ENCODE measurements at places on chromosomes 3 and 15. TPM values are rescaled to one million over a fixed set of nuclear protein-coding genes. Genes with fewer than 3 reads are reported as not detected.

- H3K27me3 ChIP-seq = no peaks in the 10 kb centered on the region
- H3K4me1 ChIP-seq = peaks cover 26% of the 10 kb centered on the region
- H3K36me3 ChIP-seq = peaks cover 62% of the 10 kb centered on the region
- DNase-seq = no peak
- H3K27ac ChIP-seq = no peak overlapping the region
Measured at GRCh38 chr15:84783493-84784251, 33.5 kb upstream of the ALPK3 start.

DNA sequence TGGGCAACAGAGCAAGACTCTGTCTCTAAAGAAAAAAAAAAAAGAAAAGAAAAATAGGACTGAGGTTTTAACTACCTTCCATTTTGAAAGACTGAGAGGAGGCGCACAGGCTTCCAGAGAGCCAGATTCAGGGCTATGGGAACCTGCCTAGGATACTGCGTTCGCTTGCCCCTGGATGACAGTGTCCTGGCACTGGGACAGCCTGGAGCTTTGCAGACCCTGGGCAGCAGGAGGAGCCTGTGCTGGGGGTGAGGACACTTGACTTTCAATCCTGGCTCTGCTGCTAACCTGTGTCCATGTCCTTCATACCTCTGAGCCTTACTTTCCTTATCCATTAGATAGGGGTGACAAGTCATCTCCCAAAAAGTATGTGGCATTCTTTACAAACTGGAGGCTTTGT lies 31.2 kb downstream of the CD276 start:
- H3K27me3 ChIP-seq = no peaks in the 10 kb centered on the region
- no peak for DNase-seq
- no peaks in the 10 kb centered on the region for H3K4me1 ChIP-seq
- H3K4me3 ChIP-seq = no peak overlapping the region
- no peak overlapping the region for H3K27ac ChIP-seq

GRCh38 chr3:157785102-157785826 lies 282.0 kb upstream of the VEPH1 start:
- H3K4me1 ChIP-seq = no peaks in the 10 kb centered on the region
- DNase-seq = no peak
- H3K36me3 ChIP-seq = no peaks in the 10 kb centered on the region
- no peak overlapping the region for H3K27ac ChIP-seq
- no peaks in the 10 kb centered on the region for H3K27me3 ChIP-seq

DNA sequence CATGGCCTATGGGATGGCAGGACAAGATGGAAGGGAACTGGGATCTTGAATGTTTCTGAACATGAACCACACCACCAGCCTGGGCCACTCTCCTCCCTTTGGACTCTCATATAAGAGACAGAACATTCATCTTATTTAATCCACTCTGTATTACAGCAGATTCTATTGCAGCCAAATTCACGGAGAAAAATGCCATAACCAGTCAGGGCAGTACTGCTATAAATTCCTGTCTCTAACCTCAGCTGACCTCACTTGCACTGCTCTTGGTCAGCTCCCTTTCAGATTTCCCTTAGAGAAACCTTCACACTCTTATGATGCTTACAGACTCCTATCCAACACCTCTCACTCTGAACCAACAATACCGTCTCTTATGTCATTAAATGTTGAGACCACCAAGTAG lies 101.4 kb downstream of the RYK start:
- DNase-seq = no peak
- no peak overlapping the region for H3K4me3 ChIP-seq
- no peaks in the 10 kb centered on the region for H3K27me3 ChIP-seq
- H3K4me1 ChIP-seq = no peaks in the 10 kb centered on the region
- no peak overlapping the region for H3K27ac ChIP-seq
- no peaks in the 10 kb centered on the region for H3K36me3 ChIP-seq

GATA2 gene
- 0.28 TPM for total RNA-seq

DNA sequence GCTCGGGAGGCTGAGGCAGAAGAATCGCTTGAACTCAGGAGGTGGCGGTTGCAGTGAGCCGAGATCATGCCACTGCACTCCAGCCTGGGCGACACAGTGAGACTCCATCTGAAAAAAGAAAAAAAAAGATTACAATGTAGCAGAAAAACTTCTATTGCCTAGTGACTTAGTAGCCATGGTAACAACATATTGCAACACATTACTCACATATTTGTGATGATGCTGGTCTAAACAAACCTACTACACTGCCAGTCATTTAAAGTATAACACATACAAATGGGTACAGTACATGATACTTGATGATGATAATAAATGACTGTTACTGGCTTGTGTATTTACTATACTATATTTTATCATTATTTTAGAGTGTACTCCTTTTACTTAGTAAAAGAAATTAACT lies 125.6 kb downstream of the PLOD2 start:
- no peaks in the 10 kb centered on the region for H3K4me1 ChIP-seq
- no peak overlapping the region for H3K4me3 ChIP-seq
- H3K27me3 ChIP-seq = no peaks in the 10 kb centered on the region
- no peak for DNase-seq
- no peaks in the 10 kb centered on the region for H3K36me3 ChIP-seq
- no peak overlapping the region for H3K27ac ChIP-seq

GRCh38 chr15:39873978-39874377 lies 46.1 kb downstream of the GPR176 start:
- H3K27me3 ChIP-seq = peaks cover 10% of the 10 kb centered on the region
- no peak for DNase-seq
- peaks cover 12% of the 10 kb centered on the region for H3K4me1 ChIP-seq
- H3K27ac ChIP-seq = no peak overlapping the region
- no peak overlapping the region for H3K4me3 ChIP-seq
- no peaks in the 10 kb centered on the region for H3K36me3 ChIP-seq

DNA sequence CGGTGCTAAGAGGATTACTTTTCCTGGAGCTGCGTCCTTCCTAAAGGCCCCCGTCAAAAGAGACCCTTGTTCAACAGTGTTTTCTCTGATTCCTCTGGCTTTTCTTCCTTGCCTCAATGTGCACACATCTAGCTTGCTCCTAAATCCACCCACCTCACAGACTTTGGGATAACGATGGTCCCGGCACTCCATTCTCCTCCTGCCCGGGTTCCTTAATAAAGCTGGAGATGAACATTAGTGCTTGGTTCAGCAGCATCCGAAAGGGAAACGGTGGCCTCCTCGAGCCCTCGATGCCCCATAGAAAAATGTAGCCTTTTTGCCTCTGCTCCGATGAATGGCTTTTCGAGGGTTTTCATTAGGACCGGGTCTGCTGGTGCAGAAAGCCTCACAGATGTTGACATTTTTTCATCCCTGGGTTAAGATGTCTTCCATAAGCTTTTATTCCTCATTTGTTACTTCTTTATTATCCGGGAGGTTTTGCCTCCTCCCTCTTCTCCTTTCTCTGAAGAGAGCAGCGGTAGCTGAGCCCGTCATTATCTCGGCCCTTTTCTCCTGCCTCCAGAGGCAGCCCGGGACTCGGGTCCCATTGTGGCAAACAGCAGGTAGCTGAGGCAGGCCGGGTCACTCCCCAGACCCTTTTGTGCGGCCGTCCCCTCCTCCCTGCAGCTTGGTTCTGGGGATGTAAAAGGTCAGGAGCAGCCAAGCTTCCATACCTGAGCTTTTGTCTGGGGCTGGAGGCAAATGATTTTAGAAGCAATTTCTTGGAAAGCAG lies 64.6 kb downstream of the CPN2 start:
- peaks cover 2% of the 10 kb centered on the region for H3K36me3 ChIP-seq
- no peak overlapping the region for H3K27ac ChIP-seq
- H3K4me3 ChIP-seq = no peak overlapping the region

GRCh38 chr3:194767446-194768207 lies 81.9 kb downstream of the FAM43A start:
- no peaks in the 10 kb centered on the region for H3K36me3 ChIP-seq
- DNase-seq = no peak
- H3K27me3 ChIP-seq = peaks cover 24% of the 10 kb centered on the region

CASR gene
- total RNA-seq = not detected

MYO5C gene
- 0.64 TPM for total RNA-seq

TMEM40 gene
- not detected for total RNA-seq

SCN11A gene
- 0.02 TPM for total RNA-seq

- peaks cover 9% of the 10 kb centered on the region for H3K4me1 ChIP-seq
- H3K4me3 ChIP-seq = no peak overlapping the region
- H3K36me3 ChIP-seq = no peaks in the 10 kb centered on the region
- H3K27me3 ChIP-seq = no peaks in the 10 kb centered on the region
- DNase-seq = no peak
Measured at GRCh38 chr3:30440880-30441279, 165.5 kb upstream of the TGFBR2 start.

TSC22D2 gene
- 21.3 TPM for total RNA-seq

- no peaks in the 10 kb centered on the region for H3K4me1 ChIP-seq
- H3K4me3 ChIP-seq = no peak overlapping the region
- no peak overlapping the region for H3K27ac ChIP-seq
- DNase-seq = no peak
- H3K27me3 ChIP-seq = no peaks in the 10 kb centered on the region
- H3K36me3 ChIP-seq = no peaks in the 10 kb centered on the region
Measured at GRCh38 chr15:77749236-77749997, 116.7 kb upstream of the LINGO1 start.

CHRNA3 gene
- not detected for total RNA-seq

All from activated T-helper 2 cell treated with anti-CD3 and anti-CD28 coated beads, Interferon-gamma antibody, Interleukin-2, Interleukin-4, amounts not matched to agents 10 μg/mL and 5 μg/mL and 100 μg/mL, durations not matched to agents 14 hours and 24 hours and 36 hours (primary cell).